ENCODE measurements at places on chromosomes 6 and 20. TPM values are rescaled to one million over a fixed set of nuclear protein-coding genes. Genes with fewer than 3 reads are reported as not detected.

DNA sequence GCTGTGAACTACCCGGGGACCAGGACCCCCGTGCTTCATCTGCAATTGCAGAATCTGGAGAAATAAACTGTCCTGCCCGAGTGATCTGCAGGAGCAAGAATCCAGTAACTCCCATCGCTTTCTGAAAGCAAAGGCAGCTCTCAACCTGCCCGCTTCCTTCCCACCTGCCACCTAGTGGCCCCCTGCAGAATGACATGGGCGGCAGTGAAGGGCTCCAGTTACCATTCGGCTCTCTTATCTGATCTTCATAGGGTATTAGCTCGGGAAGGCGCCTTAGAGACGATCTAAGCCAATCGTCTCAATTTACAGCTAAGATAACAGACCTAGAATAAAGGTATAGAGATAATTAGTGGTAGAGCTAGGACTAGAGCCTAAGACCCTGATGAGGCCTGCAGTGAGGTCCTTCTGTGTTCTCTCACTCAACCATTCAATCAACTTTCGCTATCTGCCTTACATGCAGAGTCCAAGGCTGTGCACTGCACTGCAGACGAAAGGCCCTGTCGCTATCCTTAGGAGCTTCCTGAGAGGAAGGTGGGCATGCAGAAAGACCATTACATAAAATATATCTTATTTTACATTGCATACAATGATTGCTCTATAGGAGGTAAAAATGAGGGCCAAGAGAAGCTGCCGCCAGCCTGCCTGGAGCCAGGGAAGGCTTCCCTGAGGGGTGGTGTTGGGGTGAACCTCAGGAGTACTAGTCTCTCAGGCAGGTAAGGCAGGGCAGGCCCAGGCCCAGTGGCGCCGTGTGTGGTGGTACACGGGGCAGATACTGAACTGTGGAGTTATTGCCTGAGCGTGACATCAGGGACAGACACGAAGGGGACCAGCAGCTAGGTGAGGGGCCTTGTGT, 7.1 kb upstream of the PSMG4 start:
- DNase-seq = peak; percentile 84

GRCh38 chr20:17959257-17959627, 9.4 kb downstream of the SNX5 start:
- no peak for DNase-seq

DNA sequence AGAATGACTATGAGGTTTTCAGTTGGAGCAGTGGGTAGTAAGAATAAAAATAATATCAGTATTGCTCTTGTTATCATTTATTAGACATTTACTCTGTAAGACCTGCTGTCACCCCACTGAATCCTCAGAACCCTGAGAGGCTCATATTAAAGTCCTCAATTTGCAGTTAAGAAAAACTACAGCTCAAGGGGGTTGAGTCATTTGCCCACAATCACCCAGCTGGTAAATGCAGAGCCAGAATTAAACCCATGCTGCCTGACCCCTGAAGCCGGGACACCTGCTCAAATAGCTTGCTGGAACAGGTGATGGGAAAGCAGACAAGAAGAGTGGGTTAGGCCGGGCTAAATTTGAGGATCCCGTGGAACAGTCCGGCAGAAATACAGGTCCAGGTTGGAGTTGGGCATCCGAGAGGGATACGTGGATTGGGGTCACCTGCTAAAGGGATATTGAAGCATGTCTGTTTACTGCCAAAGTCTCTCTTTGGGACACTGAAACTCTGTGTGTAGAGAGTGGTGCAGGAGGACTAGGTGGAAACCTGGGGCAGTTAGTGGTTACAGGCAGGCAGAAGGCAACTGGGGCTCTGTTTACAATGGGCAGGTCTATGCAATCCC, 344.1 kb downstream of the CDC5L start:
- no peak for DNase-seq

SASH1 gene
- total RNA-seq = 24.4 TPM

TMEM14A gene
- 17.5 TPM for total RNA-seq

TOX2 gene
- total RNA-seq = 3.0 TPM

CFB gene
- total RNA-seq = 58.8 TPM

ADGB gene
- 1.5 TPM for total RNA-seq

ELOVL2 gene
- not detected for total RNA-seq

RBM24 gene
- total RNA-seq = 8.8 TPM

RIMS4 gene
- total RNA-seq = 1.2 TPM

RREB1 gene
- 101 TPM for total RNA-seq
